Fibroblast of skin of left biceps (primary cell): ENCODE measurements at places on chromosomes 2 and 18.
A peak's percentile ranks its signal among the peaks of the same experiment; 100 is the strongest.

- DNase-seq: no peak
These were observed 121.5 kb downstream of the PIEZO2 start for GRCh38 chr18:11027862-11028261.

DNA sequence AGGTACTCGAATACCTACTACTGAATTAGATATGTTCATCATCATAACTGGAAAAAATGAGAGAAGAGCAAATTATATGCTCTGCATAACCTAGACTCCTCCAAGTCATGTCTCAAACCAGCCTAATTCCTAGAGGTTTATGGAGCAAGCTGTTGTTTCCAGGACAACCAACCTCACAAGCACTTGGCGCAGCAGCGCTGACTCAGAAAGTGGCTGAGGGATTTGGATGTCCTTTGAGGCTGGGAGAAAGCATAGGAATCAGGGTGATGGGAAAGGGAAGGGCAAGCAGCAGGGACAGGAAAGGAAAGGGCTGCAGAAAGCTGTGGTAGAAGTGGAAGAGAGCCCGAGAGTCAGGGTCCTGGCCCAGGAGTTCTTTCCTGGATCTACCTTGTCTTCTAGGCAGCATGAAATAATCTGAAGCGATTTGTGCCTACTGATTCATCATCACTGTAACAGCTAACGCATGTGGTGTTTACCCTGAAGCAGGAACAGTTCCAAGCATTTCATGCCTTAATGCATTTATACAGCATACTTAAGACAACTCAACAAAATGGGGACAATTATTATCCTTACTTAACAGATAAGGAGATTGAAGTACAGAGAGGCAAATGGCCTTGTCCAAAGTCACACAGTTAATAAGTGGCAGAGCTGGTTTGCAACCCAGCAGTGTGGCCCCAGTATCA, 3.7 kb downstream of the PLEK start:
- DNase-seq: peak; percentile 8

DNA sequence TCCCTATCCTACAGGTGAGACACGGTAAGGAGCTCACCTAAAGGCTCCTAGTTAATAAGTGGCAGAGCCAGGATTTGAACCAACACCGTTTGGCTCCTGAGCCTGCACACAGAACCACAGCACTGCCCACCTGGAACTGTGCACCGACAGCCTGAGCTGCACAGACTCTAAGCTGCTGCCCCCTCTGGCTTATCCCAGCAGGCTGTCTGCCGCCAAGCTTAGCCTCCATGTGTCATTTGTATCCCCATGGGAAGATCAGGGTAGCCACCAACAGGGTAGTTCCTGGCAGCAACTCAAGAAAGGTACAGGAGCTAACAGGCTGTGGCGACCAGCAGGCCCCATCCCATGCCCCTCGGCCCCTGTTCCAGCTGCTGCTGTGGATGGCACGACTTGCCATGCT, 135.7 kb downstream of the LRRC30 start:
- no peak for DNase-seq

DNA sequence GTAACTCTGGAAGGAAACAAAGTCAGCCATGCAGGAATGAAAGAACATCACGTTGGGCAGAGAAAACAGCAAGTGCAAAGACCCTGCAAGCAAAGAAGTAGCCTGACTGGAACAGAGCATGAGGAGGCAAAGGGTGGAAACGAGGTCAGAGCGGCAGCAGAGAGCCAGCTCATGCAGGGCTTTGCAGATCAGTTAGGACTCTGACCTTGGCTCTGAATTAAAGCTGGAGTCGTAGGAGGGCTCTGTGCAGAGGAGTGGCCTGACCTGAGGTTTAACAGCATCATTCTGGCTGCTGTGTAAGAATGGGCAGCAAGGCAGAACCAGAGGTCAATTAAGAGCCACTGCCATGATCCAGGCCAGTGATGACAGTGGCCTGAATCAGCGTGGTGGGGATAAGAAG, 220.7 kb downstream of the PRKCE start:
- DNase-seq: no peak

GRCh38 chr2:21333684-21334083, 209.9 kb downstream of the TDRD15 start:
- DNase-seq: no peak

DNA sequence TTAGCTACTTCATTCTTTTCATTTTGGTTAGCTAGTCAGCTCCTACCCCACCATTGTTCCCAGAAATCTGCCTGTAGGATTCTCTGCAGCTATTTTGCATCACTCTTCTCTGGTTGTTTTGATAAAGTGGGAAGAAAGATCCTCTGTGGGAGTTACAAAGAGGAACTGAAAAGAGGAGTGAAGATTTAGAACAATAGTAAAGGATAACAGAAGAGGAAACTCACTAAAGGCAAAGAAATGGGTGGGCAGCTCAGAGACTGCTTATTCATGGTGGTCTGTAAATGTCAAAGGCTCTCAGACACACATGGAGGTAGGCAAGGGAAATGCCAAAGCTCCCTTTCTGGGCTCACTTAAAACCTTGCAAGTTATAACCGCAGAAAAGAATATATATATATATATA, 17.2 kb upstream of the CD207 start:
- DNase-seq: no peak

GRCh38 chr18:68623342-68623741, 91.6 kb downstream of the TMX3 start:
- peak; percentile 51 for DNase-seq

DNA sequence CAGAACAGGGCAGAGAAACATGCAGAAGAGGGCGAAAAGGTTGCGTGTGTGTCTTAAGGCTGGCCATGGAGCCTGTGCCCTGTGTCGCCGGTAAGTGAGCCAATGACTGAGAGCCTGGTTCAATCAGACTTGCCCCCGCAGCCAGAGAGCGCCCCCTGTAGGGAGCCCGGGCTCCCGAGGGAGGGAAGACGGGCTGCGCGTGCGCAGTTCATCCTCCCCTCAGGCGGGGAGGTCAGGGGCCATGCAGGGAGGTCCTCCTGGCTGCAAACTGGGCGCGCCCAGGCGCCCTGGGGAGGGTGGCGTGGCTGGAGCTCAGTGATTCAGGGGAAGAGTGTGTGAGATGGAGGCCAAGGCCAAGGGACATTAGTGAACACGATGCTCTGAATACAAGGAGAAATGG, 276.6 kb downstream of the PHLPP1 start:
- DNase-seq: no peak

DNA sequence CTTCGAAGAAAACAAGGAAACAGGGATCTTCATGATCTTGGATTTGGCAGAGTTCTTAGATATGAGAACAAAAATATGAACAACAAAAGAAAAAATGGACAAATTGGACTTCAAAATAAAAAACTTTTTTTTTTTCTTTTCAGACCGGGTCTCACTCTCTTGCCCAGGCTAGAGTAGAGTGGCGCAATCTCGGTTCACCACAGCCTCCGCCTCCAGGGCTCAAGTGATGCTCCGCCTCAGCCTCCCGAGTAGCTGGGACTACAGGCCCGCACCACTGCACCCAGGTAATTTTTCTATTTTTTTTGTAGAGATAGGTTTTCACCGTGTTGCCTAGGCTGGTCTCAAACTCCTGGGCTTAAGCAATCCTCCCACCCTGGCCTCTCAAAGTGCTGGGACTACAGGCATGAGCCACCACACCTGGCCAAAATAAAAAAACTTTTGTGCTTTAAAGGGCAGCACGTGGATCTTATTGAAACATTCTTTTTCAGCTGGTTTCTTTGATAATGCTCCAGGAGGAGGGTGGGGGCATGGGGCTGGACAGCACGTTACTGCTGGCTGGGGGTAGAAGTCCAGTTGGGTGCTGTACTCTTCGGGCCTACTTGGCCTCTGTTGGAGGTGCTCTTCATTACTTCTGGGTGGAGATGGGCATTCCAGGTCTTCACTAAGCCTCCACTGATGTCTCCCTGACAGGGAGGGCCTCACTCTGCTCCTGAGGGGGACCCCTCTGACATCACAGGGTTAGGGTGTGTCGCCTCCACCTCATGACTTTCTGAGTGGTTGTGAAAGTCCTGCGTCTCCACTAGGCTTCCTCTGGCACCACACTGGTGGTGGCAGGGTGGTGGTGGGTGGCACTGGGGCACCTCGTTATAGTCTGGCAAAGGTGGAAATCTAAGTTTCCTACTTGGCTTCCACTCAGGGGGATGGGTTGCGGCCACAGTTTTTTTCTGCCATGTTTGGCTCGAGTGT, 150.5 kb upstream of the XPO1 start:
- no peak for DNase-seq

- DNase-seq: no peak
These were observed 218.7 kb downstream of the SLC4A10 start for GRCh38 chr2:161842736-161843433.

- no peak for DNase-seq
These were observed 302.9 kb upstream of the ERBB4 start for GRCh38 chr2:212841460-212841859.

DNA sequence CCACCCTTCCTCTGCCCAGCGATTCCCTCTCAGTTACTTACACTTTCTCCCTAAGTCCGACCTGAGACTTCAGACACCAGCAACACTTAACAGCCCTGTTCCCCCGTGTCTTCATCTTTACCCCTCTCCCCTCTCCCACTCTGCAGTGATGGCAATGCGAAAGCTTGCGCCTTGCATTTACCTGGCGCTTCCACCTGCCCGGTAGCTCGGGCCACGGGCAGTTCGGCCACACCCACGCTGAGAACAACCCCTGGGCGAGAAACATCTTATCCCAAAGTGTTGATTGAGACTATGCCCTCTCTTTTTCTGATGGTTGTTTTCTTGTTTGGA, 558 bp downstream of the DNAJC10 start:
- DNase-seq: no peak

GRCh38 chr2:32756074-32756727, 128.4 kb downstream of the TTC27 start:
- DNase-seq: no peak

- DNase-seq: no peak
These were observed 10.0 kb upstream of the FEZ2 start for GRCh38 chr2:36607947-36608346.

DNA sequence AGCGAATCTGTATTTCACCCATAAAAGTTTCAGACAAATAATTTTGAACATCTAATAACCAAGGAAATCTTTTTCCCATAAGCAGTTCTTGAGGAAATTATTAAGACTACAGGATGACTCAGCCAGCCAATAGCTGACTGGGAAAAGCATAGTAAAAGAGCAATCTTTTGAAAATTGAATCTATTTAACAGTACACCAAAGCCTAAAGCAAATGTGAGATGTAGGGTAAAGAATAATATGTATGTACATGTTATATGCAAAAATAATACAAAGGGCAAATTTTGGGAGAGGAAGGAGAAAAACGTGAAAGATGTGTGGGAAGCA, 12.6 kb upstream of the KDSR start:
- no peak for DNase-seq

- DNase-seq: no peak
These were observed 6.0 kb downstream of the PRADC1 start for GRCh38 chr2:73227086-73227485.

GRCh38 chr2:188028739-188029138, 262.9 kb upstream of the GULP1 start:
- no peak for DNase-seq

- DNase-seq: no peak
These were observed 297.3 kb upstream of the MMADHC start for GRCh38 chr2:149884871-149885270.

DNA sequence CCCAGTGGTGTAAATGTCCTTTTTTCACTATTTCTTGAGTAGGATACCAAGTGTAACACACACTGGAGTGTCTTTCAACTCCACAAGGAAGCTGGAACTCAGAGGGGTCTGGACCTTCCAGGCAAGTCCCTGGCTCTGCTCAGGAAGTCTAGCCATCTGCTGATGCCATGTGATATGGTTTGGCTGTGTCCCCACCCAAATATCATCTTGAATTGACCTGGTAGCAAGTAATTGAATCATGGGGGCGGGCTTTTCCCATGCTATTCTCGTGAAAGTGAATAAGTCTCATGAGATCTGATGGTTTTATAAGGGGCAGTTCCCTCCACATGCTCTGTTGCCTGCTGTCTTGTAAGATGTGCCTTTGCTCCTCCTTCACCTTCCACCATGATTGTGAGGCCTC, 99.4 kb upstream of the CDC42EP3 start:
- DNase-seq: no peak

- no peak for DNase-seq
These were observed 30.1 kb downstream of the ITGA6 start for GRCh38 chr2:172457536-172457935.

DNA sequence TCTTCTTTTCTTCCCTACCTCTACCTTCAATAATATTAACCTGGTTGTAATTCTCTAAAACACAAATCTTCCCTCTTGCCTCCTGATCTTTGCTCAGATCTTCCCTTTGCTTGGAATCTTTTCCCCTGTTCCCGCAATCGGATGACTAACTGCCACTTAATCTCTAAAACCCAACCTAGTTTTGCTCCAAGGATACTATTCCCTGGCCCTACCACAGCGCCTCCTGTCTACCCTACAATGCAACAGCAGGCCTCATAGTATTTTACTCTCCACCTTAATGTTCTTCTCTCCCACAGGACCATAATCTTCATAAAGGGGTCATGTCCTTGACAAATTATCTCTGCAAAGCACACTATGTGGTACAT, 246.8 kb upstream of the TNP1 start:
- DNase-seq: no peak

DNA sequence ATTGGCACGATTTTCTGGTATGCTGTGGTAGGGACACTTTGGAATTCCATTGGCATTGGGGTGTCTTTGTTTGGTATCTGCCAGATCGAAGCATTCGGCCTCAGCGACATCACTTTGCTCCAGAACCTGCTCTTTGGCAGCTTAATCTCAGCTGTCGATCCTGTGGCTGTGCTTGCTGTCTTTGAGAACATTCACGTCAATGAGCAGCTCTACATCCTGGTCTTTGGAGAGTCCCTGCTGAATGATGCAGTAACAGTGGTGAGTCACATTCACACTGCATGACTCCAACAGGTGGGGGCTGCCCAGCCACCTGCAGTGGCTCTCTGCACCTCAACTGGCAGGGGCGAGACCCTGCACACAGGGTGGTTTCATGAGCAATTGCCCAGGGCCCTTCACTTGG, 38.4 kb downstream of the SLC9A2 start:
- no peak for DNase-seq

DNA sequence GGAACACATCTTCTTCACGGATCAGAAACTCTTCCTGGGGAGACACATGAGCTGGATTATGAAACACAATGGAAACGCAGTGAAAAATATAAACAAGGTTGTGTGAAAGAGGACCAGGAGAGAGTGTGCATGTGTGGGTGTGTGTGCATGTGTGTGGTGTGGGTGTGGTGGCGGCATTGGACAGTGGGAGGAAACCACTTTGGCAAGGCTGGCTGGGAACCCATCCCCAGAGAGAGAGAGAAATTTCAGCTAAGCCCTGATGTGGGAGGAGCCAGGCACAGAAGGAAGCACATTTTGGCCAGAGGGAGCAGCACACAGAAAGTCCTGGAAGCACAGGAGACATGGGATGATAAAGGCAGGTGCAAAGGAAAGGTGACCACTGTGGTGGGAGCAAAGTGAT, 147.6 kb upstream of the COPS8 start:
- no peak for DNase-seq

- no peak for DNase-seq
These were observed 148.6 kb upstream of the PKDCC start for GRCh38 chr2:41899189-41899588.

- DNase-seq: no peak
These were observed 85.4 kb upstream of the ZCCHC2 start for GRCh38 chr18:62437235-62438017.
